ENCODE measurements at places on chromosomes 4 and X.

DNA sequence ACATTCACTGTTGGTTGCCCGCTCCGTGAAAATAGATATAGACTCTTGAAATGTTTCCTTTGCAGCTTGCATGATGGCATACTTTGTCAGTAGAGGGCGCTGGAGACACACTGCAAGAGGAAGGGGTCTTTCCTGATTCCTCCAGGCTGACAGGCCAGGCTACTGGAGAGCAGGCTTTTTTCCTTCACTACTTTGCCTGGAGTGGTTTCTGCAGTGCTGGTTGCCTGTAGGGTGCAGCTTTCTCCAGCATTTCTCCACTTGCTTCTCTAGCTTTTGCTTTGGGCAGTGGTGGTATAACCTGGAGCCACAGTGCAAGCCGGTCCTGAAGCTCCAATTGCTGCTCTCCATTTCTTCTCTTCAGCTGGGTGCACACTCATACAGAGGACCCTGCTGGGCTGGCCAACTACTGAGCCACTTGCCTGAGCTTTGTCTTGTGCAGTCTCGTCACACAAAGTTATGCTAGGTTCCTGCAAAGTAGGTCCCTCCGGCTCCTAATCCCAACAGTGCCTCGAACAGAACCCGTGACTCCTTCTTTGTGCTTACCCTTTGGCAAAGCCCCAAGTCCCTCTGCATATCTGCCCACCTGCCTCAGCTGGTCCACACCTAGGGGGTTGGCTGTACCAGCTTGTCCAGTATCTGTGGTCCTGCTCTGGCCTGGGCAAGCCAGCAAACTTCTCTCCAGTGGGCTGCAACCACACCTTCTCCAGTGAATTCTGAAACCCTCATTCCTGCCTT is 46.3 kb downstream of the RASSF6 start:
- no peak for DNase-seq

DNA sequence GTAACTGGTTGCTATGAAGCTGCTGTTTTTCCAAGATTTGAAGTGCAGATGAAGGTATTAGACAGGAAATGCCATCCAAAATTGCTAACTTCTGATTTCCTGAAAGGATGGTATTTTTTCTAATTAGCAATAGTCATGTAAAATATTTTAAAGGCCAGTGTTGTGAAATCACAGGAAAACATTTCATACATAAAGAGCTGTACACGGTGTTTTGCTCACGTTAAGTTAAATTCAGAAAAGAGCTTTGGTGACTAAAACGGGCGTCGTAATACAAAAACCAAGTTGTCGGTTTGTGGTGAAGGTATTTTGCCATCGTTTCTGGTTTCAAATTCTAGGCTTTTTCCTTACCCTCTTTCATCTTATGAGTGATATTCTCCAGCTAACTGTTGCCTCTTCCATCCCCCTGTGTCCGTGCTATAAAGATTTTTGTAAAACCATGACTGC is 39.8 kb downstream of the AFF1 start:
- no peak for DNase-seq

GRCh38 chr4:168388890-168389289 is 70.3 kb upstream of the DDX60 start:
- DNase-seq, result no peak

GRCh38 chr4:180372691-180373090 is 1870.5 kb upstream of the TENM3 start:
- no peak for DNase-seq

- no peak for DNase-seq
These were observed 8.7 kb downstream of the FTHL17 start for GRCh38 chrX:31063114-31063513.

DNA sequence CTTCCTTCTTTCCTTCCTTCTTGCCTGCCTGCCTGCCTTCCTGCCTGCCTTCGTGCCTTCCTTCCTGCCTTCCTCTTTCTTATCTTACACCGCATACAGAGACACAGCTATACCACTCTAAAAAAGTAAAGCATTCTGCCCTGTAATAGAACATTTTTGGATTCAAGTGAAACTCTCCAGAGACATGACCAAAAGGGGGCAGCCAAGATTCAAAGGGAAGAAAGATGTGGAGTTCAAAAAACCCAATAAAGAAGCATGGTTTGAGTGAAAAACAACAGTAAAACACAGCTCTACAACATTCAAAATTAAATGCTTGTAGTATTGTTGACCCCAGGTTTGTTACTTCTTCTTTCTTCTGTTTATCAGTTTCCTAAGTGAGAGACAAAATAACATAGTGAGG is 914.9 kb upstream of the PCDH7 start:
- DNase-seq, result no peak

- peak; percentile 26 for DNase-seq
These were observed 61.9 kb upstream of the LAS1L start for GRCh38 chrX:65596270-65597034.

DNA sequence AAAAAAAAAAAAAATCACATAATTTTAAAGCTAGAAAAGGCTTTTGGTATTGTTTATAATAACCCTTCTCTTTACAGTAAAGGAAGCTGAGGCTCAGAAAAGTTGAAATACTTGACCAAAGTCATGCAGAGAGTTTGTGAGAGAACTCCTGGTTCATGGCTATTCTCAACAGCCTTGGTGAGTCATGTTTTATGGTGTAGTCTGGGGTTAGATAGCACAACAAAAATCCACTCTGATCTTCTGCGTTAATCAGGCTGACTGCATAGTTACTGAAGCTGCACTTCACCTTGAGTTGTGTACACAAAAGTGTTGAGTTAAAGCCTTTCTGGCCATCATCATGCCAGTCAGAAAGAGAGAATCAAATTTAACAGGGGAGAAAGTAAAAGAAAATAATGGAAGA is 19.3 kb upstream of the SFRP2 start:
- DNase-seq, result no peak

DNA sequence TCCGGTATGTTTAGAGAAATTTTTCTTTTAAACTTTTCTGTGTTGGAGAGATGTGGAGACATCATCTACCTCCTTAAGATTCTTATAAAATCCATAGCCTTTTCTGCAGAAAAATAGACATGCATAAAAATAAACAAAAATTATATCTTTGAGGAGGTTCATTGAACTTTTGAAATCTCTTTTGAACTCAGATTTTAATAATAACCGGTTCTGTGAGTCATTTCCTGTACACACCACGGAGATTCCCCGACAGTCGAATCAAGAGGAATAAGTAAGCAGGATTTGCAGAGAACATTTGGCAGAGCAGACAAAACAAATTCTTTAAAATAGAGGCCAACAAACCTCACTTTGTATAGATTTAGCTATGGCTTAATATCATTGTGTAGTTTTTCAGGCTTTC is 918.7 kb upstream of the POU3F4 start:
- DNase-seq, result no peak

GRCh38 chr4:185202984-185203485 is 765 bp downstream of the CFAP97 start:
- DNase-seq, result no peak

- DNase-seq, result no peak
These were observed 25.1 kb upstream of the NFXL1 start for GRCh38 chr4:47939456-47939855.

- DNase-seq, result no peak
These were observed 364.1 kb downstream of the PDGFC start for GRCh38 chr4:156607478-156607857.

GRCh38 chrX:96407501-96407900 is 277.1 kb upstream of the DIAPH2 start:
- DNase-seq, result no peak

DNA sequence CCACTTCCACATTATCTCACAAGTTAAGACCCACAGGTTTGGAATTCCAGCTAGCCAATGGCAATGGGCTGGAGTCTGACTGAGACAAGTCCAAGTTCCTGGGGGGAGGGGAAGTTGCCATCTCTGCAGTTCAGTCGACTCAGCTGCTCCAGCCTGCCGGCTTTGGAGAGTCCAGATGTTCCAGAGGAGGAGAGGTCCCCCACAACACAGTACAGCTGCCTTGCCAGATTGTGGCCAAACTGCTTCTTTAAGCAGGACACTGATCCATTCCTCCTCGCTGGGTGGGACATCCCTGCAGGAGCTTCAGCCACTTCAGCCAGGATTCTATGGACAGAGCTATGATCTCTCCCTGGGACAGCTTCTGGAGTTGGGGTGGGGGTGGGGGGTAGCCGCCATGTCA is 199.2 kb downstream of the EDA start:
- DNase-seq, result no peak

DNA sequence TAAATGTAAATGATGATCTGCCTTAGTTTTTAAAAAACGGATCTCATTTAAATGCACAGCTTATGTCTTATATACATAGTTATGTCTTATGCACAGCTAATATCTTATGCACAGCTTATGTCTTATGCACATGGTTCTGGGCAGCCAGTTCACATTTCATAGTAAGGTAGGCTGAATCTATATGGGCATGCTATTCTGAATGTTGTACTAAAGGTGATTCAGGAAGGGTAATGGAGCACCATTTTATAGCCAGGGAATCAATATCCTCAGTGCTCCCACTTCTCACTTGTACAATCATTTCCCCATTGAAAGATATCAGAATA is 77.9 kb upstream of the MID1 start:
- DNase-seq, result no peak

GRCh38 chr4:141922236-141922635 is 285.9 kb downstream of the IL15 start:
- DNase-seq, result no peak

DNA sequence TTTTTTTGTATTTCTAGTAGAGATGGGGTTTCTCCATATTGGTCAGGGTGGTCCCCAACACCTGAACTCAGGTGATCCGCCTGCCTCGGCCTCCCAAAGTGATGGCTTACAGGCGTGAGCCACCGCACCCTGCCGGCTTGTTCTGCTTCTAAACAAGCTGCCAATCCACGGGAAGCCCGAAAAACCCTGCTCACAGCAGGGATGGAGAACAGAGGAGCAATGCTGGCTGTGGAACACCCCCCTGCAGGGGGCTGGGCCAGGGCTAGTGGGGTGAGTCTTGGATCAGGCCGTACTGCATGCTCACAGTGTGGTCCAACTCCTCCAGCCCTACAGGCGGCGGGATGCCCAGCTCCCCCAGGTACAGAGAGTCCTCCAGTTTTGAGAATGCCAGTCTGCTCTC is 38.1 kb upstream of the ARHGAP6 start:
- no peak for DNase-seq

DNA sequence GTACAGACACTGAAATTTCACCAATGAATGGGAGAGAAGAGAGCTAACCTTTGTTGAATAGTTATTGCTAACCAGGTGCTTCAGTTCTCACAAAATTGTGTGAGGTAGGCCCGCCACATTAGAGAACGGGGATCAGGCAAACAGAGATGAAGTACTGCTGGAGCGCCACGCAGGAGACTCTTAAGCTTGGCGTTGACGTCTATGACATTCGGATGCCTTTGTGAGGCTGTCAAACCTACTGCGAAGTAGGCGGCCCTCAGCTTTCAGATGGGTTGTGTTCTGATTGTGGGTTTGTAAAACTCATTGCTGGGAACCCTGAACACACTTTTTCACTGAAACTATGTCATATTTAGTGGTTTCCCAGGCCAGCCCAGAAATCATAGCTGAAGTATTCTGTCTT is 173.6 kb downstream of the CBR4 start:
- DNase-seq, result no peak

- no peak for DNase-seq
These were observed 376.6 kb downstream of the PDGFC start for GRCh38 chr4:156595041-156595440.

- no peak for DNase-seq
These were observed 68.4 kb downstream of the PDLIM5 start for GRCh38 chr4:94519925-94520789.

DNA sequence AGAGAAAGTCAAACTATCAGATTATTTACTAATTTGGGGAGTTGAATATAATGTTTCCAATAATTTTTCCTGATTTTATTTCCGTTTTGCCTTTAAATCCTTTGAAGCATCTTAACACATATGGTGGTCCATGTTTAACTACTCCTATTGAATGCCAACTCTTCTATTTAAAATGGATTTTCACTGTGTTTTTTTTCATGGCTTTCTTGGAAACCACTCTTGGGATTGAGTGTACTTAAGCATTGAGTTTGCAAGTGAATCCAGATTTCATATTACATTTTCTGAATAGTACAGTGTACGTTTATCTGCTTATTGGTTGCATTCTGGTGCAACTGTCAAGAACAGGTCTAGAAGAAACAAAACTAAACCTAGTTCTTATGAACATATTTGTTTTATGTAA is 45.6 kb downstream of the RAPGEF2 start:
- DNase-seq, result no peak

DNA sequence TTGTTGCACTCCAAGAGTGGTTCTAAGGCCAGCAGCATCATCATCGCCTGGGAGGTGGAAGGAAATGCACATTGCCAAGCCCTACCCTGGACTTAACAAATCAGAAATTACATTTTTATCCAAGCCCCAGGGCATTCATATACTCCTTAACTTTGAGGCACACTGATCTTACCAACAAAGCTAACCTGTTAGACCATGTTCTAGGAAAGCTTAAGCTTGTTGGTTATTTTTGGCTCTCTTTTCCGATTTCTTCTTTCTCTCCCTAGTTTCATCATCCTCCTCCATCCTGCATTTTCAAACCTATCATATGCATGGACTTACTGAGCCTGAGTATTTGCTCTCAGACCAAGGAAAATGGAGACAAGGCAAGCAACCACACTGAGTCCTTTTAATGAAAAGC is 133.4 kb downstream of the OPHN1 start:
- DNase-seq, result no peak

- DNase-seq, result no peak
These were observed 277.2 kb downstream of the CXXC4 start for GRCh38 chr4:104217526-104217925.

DNA sequence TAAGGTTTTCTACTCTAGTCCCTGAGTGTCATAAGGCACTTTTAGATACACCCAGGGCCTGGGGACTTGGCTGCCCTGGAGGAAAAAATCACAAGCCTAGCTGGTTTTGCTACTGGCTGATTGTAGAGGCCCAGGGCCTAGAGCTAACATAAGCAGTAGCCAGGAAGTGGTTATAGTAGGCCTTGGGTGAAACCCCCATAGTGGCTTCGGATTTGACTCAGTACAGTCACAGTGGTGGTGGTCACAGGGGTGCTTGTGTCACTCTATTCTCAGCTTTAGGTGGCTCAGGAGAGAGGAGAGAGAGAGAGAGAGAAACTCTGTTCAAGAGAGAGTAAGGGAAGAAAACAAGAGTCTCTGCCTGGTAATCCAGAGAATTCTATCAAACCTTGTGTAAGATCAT is 194.5 kb upstream of the EDA2R start:
- DNase-seq, result no peak

GRCh38 chr4:172900900-172901299 is 267.7 kb upstream of the GALNT7 start:
- DNase-seq, result no peak
